IMR-90 (cell line): ENCODE measurements at places on chromosomes 12 and 14.
A peak's percentile ranks its signal among the peaks of the same experiment; 100 is the strongest.

- H3K4me3 ChIP-seq = no peak overlapping the region
- H3K4me1 ChIP-seq = no peaks in the 10 kb centered on the region
- H3K27me3 ChIP-seq = peaks cover 3% of the 10 kb centered on the region; the same call in 1 of the 2 replicates
Measured at GRCh38 chr12:46148327-46149078, 120.3 kb downstream of the SLC38A1 start.

DNA sequence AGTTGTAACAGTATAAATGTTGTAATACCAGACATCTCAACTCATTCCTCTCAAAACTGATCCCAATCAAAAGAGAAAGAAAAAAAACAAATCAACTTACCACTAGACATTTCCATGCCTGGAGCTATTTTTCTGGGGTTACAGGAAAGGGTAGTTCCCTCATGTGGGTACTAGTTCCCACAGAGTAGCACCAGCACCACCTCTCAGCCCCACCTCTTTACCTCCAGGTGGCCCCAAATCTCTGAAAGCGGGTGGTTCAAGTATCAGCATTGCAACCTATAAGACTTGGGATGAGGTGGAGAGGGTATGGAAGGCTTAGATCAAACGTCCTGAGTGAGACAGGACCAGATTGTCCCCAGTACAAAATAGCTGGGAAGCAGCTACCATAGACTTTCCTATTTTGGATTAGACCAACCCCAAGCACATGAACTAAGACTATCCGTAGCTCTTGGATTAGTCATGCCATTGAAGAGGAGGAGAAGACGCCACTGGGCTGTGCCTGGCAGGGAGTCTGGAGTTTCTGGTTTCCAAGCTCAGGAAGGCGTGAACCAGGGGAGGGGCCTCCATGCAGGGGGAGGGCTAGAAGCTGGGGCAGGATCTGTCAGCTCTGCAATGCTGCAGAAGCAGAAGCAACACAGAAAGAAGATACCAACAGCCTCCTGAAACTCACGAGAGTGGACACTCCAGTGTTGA is at the start of gene SLC39A2:
TSS of gene SLC39A2 (plus strand) at position 620 of the 693 bp plus-strand sequence. CDS start 154 bp downstream, outside the sequence.
- DNase-seq = peak; percentile 60
- H3K36me3 ChIP-seq = peaks cover 22% of the 10 kb centered on the region
- peaks cover 2% of the 10 kb centered on the region for H3K27me3 ChIP-seq
- peaks cover 3% of the 10 kb centered on the region for H3K4me1 ChIP-seq
- H3K4me3 ChIP-seq = no peak within 1 kb of the TSS

DNA sequence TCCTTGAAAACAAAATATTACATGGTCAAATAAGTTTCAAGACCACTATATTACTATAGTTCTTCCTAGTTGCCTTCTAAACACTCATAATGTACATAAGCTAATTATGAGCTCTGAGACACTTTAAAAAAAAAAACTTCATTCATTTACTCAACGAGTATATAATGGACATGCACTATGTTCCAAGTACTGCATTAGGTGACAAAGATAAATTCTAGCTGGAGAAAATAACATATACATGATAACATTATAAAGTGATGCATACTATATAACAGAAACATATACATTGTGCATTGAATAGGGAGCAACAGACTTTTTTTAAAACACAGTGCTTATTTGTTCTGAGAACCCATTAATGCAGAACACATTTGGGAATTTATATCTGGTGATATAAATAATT is 202.3 kb downstream of the NELL2 start:
- no peak overlapping the region for H3K4me3 ChIP-seq
- no peaks in the 10 kb centered on the region for H3K27me3 ChIP-seq
- no peak for DNase-seq
- no peaks in the 10 kb centered on the region for H3K4me1 ChIP-seq
- H3K27ac ChIP-seq = no peak overlapping the region
- no peaks in the 10 kb centered on the region for H3K36me3 ChIP-seq

DNA sequence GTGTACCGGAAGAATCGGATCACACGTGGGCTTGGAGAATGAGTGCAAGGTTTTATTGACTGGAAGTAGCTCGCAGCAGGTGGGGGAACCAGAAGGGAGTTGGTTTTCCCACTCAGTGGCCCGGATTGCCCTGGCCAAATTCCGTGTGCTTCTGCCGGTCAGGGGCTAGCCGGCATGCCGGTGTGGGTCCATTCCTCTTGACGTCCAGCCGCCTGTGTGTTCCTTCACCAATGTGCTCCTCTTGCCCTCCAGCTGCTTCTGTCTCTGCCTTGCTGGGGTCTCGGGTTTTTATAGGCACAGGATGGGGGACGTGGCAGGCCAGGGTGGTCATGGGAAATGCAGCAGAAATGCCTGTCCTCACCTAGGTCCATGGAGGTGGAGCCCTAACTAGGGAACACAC is 11.0 kb downstream of the MYRFL start:
- H3K27me3 ChIP-seq = no peaks in the 10 kb centered on the region
- H3K27ac ChIP-seq = no peak overlapping the region
- no peaks in the 10 kb centered on the region for H3K36me3 ChIP-seq
- no peak overlapping the region for H3K4me3 ChIP-seq

GRCh38 chr14:76304536-76305267 is 71.2 kb upstream of the ESRRB start:
- no peaks in the 10 kb centered on the region for H3K36me3 ChIP-seq
- DNase-seq = no peak
- H3K4me3 ChIP-seq = no peak overlapping the region
- no peaks in the 10 kb centered on the region for H3K4me1 ChIP-seq
- no peak overlapping the region for H3K27ac ChIP-seq
- H3K27me3 ChIP-seq = no peaks in the 10 kb centered on the region; the same call in 1 of the 2 replicates

GRCh38 chr12:65930114-65930828 is 106.0 kb downstream of the HMGA2 start:
- peaks cover 3% of the 10 kb centered on the region; the same call in 1 of the 2 replicates for H3K36me3 ChIP-seq
- peaks cover 9% of the 10 kb centered on the region; the same call in 1 of the 2 replicates for H3K4me1 ChIP-seq
- H3K27me3 ChIP-seq = no peaks in the 10 kb centered on the region
- H3K4me3 ChIP-seq = no peak overlapping the region
- no peak overlapping the region for H3K27ac ChIP-seq

GRCh38 chr12:39605501-39605900 is 14.1 kb downstream of the ABCD2 start:
- no peaks in the 10 kb centered on the region for H3K4me1 ChIP-seq
- no peaks in the 10 kb centered on the region for H3K36me3 ChIP-seq
- no peak overlapping the region for H3K4me3 ChIP-seq
- no peak overlapping the region for H3K27ac ChIP-seq

DNA sequence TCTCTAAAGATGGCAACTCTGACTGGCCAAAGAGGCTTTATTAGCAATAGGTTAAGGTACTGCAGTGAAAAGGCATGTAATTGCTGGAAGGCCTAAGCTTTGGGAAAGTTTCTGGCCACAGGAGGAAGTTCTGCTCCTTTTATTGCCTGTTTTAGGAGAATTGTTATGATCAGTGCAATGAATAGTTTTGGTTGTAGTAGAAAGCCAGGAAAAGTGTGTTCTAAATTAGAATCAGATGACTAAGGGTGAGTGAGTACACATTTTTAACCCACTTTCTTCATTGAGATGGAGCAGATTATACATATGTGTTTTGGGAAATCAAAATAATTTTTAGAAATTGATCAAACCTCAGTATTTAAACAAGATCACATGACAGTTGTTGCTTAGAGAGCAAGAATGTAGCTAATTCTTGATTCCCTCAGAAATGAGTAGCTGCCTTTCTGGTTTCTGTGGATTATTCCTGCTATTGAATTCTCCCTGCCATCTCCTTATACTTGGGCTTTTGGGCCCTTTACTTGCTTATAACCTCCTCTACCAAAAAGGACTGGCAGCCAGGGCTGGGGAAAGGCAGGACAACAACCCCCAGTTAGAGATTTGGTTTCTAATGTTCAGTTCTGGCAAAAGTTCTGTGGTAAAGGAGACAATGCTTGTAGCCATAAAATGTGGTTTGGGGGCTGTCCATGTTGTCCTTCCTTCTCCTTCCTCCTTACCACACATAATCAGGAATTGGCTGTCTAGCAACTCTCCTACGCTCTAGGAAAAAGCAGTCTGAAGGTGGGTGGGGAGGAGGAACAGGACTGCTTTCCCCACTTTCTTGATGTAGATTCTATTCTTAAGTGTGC is 217.1 kb downstream of the SLC38A4 start:
- peaks cover 9% of the 10 kb centered on the region for H3K4me1 ChIP-seq
- no peak overlapping the region for H3K4me3 ChIP-seq
- peak; percentile 76 for DNase-seq

DNA sequence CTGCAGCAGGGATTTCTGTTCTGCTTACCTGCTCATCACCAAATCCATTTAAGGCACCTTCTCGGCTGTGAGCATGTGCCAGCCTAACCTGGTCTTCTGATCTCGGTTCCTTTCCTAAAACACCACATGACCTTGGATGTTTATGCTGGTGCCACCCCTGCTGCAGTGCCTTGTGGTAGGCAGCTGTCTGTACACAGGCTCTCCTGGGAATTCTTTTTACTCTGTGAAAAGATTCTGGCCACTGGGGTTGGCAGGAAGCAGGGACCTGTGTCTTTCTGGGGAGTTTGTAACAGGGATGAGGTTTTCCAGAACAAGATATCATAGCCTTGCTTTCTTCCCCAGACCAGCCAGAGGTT is 10.4 kb upstream of the PLEKHG3 start:
- H3K4me1 ChIP-seq = no peaks in the 10 kb centered on the region
- no peaks in the 10 kb centered on the region for H3K36me3 ChIP-seq
- H3K27me3 ChIP-seq = peaks cover 68% of the 10 kb centered on the region
- H3K4me3 ChIP-seq = no peak overlapping the region

GRCh38 chr12:50055831-50056638 is 1.4 kb upstream of the ASIC1 start:
- H3K4me1 ChIP-seq = peaks cover 7% of the 10 kb centered on the region
- 0 out of 2 replicates have a peak, but pooled peaks cover 3% of the 10 kb centered on the region for H3K36me3 ChIP-seq

DNA sequence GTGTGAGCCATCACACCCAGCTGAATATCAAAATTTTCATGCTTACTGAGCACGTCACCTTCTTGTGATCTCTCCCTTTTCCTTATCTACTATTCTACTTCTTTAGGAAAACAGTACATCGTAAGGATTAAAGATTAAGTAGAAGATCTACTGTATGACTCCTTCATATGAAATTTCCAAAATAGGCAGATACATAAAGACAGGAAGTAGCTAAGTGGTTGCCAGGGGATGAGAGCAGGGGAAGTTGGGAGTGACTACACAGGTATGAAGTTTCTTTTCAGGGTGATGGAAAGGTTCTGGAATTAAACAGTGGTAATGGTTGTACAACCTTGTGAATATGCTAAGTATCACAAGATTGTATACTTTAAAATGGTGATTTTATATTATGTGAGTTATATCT is 36.5 kb upstream of the CERS5 start:
- peaks cover 14% of the 10 kb centered on the region for H3K4me1 ChIP-seq
- no peak for DNase-seq
- H3K36me3 ChIP-seq = peaks cover 48% of the 10 kb centered on the region

GRCh38 chr12:38783304-38783703 is 122.1 kb downstream of the CPNE8 start:
- H3K27me3 ChIP-seq = no peaks in the 10 kb centered on the region
- DNase-seq = no peak
- no peaks in the 10 kb centered on the region for H3K4me1 ChIP-seq
- H3K4me3 ChIP-seq = no peak overlapping the region
- H3K27ac ChIP-seq = no peak overlapping the region

GRCh38 chr14:61260939-61261776 is 20.0 kb downstream of the TMEM30B start:
- H3K36me3 ChIP-seq = no peaks in the 10 kb centered on the region
- peak; percentile 90 for DNase-seq
- H3K27ac ChIP-seq = no peak overlapping the region
- H3K27me3 ChIP-seq = no peaks in the 10 kb centered on the region
- peaks cover 10% of the 10 kb centered on the region for H3K4me1 ChIP-seq

DNA sequence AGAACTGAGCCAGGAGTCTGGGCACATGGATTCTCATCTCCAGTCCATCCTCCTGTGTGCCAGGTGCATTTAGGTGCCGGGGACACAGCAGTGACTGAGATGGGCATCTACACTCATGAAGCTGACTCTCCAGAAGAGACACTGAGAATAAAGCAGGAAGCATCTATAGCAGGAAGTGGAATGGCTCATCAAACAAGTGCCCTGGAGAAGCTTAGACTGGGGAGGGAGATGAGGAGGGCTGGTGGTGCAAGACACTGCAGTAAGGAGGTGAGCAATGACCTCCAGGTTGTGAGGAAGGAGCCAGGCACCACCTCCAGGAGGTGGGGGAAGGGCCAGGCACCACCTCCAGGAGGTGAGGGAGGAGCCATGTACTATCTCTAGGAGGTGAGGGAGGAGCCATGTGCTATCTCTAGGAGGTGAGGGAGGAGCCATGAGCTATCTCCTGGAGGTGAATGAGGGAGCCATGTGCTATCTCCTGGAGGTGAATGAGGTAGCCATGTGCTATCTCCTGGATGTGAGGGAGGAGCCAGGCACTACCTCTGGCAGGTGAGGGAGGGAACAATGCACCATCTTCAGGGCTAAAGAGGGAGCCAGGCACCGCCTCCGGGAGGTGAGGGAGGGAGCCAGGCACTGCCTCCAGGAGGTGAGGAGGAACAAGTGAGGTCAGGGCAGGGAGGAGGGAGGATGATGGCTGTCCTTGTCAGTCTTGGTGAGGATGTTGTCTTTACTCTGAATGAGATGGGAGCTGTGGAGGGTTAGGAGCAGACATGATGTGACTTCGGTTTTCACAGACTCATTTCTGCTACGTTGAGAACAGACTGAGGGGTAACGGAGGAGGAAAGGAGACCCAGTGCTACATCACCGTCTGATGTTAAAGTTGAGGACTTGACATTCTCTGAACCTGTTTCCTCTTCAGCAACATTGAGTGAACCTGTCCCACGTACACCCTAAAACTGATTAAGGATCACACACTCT is 961.9 kb upstream of the TMEM132C start:
- no peak overlapping the region for H3K27ac ChIP-seq
- H3K36me3 ChIP-seq = no peaks in the 10 kb centered on the region
- H3K4me1 ChIP-seq = no peaks in the 10 kb centered on the region
- H3K4me3 ChIP-seq = no peak overlapping the region
- no peaks in the 10 kb centered on the region for H3K27me3 ChIP-seq
- no peak for DNase-seq

DNA sequence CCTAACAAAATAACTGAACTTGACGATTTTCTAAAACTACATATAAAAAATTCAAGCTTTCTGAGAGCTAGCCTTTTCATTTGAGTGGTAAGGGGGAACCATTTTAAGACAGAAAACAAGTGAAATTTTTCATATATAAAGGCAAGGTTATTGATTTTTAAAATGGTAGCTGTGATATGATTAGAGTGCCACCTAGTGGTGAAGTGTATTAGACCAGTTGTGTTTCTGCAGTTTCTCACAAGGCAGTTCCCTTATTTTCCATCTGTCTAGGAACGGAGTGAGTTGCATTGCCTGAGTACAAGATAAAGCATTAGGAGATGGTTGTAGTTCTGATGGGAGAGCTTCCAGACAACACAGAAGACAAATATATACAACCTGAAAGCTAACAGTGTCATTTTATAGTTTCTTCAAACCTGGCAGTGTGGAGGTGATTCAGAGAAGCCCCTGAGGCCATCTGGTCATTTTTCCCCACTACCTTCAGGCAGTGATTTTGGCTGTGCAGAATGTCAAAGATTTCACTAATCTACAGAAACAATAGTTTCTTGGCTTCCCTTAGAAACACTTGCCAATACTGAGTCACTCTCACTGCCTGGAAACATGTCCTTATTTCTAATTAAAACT is 180.8 kb downstream of the C12orf50 start:
- peak; percentile 82 for DNase-seq
- no peak overlapping the region for H3K27ac ChIP-seq
- peaks cover 3% of the 10 kb centered on the region; the same call in 1 of the 2 replicates for H3K4me1 ChIP-seq
- no peak overlapping the region for H3K4me3 ChIP-seq
- no peaks in the 10 kb centered on the region for H3K27me3 ChIP-seq

- H3K27ac ChIP-seq = peak overlapping the region; percentile 35; the same call in 1 of the 2 replicates
- DNase-seq = peak; percentile 77
- no peak overlapping the region for H3K4me3 ChIP-seq
Measured at GRCh38 chr12:76866726-76867125, 12.1 kb downstream of the CSRP2 start.
